ENCODE measurements at places on chromosomes 5 and 9.

DNA sequence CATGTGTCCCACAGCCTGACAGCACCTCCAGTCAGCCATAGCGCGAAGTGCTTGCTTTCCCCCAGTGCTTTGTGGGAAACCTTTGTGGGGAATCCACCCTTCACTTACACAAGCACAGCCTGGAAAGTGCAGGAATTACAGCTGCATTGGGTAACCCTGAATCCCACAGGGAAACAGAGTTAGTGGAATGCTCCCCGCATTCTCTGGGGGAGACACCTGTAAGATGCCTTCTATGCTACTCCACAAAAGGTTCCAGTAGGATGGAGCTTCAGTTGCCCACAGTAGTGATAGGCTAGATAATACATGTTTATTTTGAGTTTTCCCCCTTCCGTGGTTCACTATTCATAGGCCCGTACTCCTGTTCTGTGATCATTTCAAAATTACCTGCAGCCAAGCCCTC lies 60.3 kb downstream of the TLE4 start:
- DNase-seq, result no peak

GRCh38 chr5:11443831-11444230 lies 460.4 kb downstream of the CTNND2 start:
- no peak for DNase-seq

DNA sequence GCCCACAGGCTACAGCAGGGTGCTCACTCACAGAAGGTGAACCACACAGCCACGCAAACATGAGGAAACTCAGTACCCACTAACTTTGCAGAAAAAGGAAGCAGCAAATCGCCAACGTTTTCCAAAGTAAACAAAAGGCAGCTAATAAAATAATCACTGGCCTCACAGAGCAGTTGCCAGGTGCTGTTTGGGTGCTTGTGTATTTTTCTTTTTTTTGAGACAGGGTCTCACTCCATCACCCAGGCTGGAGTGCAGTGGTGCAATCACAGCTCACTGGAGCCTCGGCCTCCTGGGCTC lies 3.8 kb downstream of the SNAPC4 start:
- no peak for DNase-seq

DNA sequence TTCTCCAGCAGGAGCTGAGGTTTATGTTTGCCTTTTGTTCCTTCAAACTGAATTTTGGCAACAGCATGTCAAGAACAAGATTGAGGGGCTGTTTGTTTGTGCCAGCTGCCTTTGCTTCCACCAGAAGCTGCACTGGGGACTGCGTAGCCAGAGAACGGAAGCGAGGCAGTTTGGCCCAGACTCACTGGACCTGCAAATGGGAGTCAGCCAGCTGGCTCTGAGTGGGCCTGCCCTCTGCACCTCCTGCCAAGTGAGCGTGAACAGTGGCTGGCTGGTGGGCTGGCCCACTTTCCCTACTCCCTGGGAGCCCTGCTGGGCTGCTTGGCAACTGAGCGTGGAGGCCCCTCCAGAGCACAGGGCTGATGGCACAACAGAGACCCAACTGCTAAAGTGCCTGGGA lies 111.6 kb downstream of the GALNT10 start:
- peak; percentile 52 for DNase-seq

GRCh38 chr5:6907320-6907918 lies 194.2 kb downstream of the TENT4A start:
- no peak for DNase-seq

GRCh38 chr5:116530276-116530675 lies 44.3 kb downstream of the SEMA6A start:
- no peak for DNase-seq

- peak; percentile 27 for DNase-seq
These were observed 12.8 kb upstream of the PANK3 start for GRCh38 chr5:168592014-168592368.

DNA sequence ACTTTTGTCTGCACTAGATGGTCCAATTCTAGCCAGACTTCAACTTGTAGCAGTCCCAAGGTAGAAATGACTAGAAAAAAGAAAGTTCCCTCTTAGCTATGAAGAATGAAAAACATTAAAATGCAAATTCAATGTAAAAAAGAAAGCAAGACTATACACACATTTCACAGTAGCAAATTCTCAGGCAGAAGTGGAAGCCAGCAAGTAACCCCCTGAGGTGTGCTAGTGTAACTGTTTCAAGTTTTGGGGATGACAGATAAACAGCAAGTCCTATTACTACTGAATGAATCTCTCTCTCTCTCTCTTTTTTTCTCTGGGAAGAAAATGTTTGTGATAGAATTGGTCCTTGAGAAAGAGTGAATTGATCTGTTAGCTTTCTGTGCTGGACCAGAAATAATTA lies 185.6 kb downstream of the EFNA5 start:
- DNase-seq, result no peak

DNA sequence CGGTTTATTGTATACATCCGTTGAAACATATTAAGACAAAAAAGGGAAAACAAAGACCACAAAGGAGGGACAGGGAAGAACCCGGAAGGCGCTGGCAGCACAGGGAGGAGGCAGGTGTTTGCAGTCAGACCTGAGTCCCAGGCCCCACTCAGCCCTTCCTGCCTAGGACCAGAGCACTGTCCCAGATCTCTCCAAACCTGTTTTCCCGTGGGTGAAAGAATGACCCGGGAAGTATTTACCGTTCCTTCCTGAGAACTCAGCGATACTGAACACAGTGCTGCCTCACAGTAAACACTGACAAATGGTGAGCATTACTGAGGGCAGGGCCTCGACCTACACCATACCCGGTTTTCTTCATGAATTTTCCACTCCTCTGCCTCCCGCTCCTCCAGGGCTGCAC lies 1.2 kb downstream of the ABO start:
- peak; percentile 5 for DNase-seq

DNA sequence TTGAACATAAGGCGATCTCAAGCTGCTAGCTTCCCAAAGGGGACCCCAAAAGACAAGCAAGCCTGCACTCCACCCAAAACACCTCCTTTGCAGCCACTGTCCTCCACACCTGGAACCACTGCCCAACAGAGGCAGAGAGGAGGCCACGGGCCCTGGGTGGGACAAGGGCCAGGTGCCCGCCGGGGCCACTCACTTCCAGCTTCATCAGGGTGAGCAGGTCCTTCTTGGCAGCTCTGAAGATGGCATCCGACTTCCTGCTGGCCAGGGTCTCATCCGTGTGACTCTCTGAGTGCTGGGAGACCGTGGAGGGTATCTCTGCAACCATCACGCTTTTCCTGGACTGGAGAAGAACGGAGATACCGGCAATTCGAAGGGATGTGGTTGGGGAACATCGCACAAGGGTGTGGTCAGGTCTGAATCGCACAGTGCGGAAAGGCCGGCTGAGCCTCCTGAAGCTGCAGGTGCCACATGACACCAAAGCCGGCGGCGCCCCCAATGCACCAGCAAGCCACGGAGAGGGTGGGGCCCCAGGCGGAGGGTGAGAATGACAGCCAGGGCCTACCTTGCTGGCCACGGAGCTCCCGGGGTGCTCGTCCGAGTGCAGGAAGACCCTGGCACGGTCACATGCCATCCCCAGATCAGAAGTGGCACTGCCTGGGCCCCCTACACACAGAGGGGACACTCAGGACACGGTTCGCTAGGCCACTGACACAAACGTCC lies 44.6 kb downstream of the PNPLA7 start:
- no peak for DNase-seq

DNA sequence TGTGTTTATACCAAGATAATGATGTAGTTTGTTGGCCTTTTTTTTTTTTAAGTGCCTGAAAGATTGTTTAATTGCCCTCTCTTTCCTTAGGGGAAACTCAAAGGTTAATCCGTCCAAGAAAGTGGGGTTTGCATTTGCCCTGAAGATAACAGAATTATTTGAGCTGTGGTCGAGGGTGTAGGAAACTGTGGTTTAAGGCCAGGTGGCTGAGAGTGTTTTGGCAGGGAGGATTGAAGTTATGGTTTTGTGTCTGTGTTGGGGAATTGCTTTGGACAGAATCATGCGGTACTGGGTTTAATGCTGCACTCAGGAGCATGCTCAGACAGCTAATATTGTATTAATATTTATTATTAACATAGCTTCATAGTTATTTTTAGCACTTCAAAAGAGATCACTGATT lies 509.8 kb downstream of the EBF1 start:
- no peak for DNase-seq

- DNase-seq, result no peak
These were observed 686.5 kb upstream of the ADAMTS16 start for GRCh38 chr5:4453655-4454054.

GRCh38 chr9:134966697-134967546 lies 49.2 kb upstream of the FCN1 start:
- no peak for DNase-seq

DNA sequence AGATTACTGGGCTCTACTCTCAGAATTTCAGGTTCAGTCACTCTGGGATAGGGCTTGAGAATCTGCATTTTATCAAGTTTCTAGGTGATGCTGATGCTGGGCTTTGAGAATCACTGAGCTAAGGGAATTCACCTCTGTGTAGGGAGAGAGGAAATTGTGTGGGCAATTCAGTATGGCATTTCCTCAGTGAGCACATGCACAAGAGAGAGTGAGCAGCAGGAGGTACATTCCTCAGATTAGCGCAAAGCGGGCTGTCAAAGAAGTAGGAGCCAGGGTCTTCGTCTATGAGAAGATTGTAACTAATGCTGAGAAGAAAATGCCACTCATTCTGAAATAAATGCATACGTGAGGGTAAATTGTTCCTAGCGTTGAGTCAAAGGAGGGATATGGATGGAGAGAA lies 175.9 kb downstream of the KIF4B start:
- no peak for DNase-seq

- DNase-seq, result no peak
These were observed 25.9 kb upstream of the TAL2 start for GRCh38 chr9:105636331-105636730.

- peak; percentile 53 for DNase-seq
These were observed 153.2 kb downstream of the MACROH2A1 start for GRCh38 chr5:135245521-135246499.

GRCh38 chr5:115168829-115169486 lies 750 bp downstream of the TRIM36 start:
- DNase-seq, result peak; percentile 35

DNA sequence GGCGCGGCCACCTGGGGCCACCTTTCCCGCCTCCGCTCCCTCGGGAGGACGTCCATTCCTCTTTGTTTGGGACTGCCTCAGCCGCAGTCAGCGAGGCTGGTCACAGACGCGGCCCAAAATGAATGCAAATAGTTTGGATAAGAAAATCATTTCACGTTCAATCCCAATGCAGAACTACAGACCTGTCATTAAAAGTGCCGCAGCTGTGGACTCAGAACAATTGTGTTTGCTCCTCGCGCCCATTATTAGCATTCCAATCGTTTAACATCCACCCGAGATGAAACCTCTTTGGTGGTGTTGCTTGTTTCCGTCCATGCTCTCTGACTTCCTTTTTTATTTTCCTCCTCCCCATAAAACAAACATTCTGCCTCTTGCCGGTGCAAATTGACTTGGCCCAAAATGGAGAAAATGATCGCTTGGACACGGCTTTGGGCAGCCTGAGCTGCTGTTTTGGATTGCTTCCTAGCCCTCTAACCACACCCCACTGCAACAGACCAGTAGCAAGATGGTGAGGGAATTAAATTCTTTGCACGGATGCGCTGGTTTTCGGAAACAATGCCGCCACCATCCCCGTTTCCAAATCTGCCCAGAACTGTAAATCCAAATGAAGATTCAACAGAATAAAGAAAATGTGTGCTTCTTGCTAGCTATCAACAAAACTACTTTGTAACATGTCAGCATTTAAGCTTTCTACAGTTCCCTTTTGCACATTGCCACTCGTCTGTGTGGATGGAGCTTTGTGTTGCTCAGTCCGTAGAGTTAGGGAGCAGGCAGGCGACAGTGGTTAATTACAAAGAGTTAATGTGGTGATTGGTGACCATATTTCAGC lies 784 bp downstream of the NLN start:
- DNase-seq, result peak; percentile 65

GRCh38 chr5:112586596-112587062 lies 151.1 kb upstream of the APC start:
- no peak for DNase-seq

- DNase-seq, result no peak
These were observed 341.5 kb downstream of the TMEM38B start for GRCh38 chr9:106035806-106036205.

- no peak for DNase-seq
These were observed 182.5 kb upstream of the PPP1R2B start for GRCh38 chr5:156667616-156668015.

DNA sequence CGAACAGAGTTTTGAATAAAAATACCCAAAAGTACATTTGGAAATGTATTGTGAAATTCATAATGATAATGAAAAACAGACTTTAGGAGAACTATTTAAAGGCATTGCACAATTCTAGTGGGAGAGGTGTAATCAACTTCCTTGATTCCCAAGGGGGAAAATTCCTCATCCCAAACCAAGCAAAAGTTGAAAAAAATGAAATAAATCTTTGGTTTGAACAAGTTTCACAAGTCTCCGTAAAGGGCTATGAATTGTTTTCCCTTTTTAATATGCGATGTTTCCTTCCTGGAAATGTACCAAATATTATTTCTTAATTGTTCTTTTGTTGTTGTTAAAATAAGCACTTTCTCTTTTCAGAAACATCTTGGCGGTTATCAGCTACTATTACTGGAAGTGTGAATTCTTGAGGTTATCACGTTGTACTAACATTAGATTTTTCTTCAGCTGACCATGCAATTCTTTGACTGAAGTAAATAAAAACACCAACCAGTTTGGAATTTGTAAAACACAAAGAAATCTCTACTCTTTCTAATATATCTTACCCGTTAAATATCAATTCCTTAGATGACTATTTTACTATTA lies 59.3 kb downstream of the SVEP1 start:
- DNase-seq, result no peak

GRCh38 chr5:62347928-62348327 lies 41.9 kb downstream of the KIF2A start:
- no peak for DNase-seq

All from kidney tubule cell (primary cell).